WTC11 (cell line): ENCODE measurements at places on chromosomes 16 and 17.

GRCh38 chr17:4986403-4986802 is 1.1 kb downstream of the CAMTA2 start:
- no peak for DNase-seq

DNA sequence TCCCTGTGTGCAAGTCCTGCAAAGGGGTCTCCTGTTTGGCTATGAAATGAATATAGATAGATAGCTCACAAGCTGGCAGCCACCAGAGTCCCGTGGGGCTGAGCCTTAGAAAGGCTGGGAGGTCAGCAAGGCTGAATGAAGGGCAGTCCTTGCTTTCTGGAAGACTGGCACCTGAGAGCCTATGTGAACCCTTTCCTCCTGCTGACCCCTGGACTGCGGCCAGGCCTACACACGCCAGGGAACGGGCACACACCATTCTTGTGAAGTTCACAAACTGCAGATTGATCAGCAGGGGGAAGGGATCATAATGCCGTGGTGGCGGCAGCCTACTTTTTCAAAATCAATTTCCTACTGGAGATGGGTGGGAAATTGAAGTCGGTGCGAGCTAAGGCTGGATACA is 985 bp upstream of the C17orf107 start:
- DNase-seq: no peak

DNA sequence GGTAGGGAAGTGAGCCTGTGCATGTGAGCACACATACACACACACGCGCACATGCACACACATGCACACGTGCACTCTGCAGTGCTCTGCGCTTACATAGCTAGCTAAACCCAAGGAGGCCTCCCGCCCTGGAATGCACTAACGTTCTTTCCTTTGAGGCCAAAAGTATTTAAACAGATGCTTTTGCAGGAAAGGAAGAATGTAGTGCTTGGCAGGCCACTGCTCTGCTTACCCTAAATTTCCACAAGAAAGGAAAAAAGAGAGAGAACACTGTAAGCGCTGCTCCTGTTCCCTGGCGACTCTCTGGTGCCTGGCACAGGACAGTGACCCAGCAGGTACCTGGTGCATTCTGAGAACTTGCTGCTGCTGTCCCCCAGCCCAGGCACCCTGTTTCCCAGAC is 31.3 kb upstream of the MRPS23 start:
- DNase-seq: no peak

GRCh38 chr16:1792836-1793577 is 498 bp downstream of the IGFALS start:
- DNase-seq: no peak

DNA sequence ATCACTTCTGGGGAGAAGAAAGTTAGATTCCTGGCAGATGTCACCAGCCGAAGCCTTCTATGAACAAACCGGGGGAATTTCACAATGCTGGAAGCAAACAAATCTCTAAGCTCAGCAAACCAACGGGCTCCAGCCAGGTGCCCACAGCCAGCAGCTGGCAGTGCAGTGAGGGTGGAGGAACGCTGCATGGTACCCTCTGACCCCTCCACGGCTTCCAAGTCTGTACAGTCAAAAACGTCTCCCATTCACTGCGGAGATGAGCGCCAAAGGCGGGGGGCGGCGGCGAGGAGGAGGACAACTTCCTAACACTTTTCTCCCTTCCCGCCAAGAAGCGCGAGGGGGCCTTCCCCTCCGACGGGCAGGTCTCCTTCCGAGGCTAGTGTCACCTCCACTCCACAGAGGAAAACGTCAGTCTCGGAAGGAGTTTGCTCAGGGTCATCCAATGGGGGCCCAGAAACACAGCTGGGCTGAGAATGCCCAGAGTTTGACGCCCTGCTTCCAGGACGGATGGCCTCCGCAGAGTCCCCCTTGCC is 924 bp downstream of the ZNF598 start:
- no peak for DNase-seq

DNA sequence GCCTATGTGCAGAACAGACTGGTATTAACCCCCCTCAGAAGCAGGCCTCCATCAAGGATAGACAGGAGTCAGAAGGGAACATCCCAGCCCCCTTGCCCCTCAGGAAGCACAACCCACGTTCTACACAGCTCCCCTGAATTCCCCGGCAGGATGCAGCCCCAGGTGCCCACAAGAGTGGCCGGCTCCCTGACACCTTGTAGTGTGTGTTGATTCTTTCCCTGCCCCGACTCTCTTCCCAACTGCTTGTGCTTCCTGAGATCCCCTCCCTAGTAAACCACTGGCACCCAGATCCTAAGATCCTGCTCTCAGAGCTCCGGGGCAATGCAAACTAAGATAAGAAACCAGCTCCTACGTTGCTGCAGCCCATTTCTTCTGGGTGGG is 34.8 kb upstream of the LITAF start:
- DNase-seq: no peak

- DNase-seq: no peak
Measured at GRCh38 chr17:64162554-64162953, 32.6 kb upstream of the ERN1 start.
